ENCODE measurements at places on chromosomes 1 and 21.

DNA sequence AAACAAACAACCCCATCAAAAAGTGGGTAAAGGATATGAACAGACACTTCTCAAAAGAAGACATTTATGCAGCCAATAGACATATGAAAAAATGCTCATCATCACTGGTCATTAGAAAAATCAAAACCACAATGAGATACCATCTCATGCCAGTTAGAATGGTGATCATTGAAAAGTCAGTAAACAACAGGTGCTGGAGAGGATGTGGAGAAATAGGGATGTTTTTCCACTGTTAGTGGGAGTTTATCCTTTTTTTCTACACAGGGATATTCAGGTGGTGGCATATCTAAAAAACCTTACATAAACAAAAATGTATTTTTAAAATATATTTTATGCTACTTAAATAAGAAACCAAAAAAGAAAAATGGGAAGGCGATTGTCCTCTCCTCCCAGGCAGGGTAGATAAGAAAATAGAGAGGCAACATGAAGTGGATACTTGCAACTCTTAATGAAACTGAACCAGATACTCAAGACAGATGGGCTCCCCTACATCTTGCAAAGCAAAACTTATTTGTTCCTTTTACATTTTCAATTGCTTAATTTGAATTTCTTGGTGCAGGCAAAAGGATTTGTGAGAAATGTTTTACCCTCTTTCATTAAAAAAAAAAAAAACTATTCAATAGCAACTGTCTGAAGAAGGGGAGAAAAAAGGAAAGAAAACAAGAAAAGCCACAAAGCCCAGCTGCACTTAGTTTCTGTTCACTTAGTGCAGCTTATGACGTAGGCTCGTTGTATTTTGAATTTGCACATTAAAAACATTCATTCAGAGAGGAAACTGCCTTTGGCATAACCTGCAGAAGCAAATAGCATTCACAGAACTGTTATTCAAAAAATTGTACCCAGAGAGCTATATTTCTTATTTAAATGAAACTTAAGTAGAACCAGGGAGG lies 36.9 kb upstream of the RGS1 start:
- DNase-seq: no peak

GRCh38 chr1:181479137-181479745 lies 4.1 kb upstream of the CACNA1E start:
- peak; percentile 71 for DNase-seq

DNA sequence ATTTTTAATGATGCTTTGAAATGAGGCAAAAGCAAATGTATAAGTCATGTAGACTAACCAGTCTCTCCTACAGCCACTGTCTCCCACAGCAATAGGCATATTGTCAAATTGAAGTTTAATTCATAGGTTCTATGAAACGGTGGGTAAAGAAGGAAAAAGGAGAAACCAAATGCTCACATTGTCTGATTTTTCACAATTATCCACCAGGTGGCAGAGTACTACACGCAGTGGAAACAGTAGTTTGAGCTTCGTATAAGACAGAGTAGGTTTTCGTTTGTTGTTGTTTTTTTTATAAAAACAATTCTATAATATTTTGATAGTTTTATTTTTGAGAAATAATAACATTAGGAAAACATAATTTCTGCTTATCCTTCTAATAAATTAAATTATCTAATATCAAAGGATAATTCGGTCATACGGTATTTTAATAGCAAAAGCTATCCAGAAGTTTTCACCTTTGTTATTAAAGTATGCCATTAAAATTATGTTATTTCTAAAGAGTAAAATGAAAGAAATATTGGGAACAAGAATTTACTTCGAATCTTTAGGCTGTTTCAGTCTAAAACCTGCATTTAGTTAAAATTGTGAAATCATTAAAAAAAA lies 39.1 kb downstream of the TYW3 start:
- DNase-seq: peak; percentile 57

- no peak for DNase-seq
Observed at GRCh38 chr1:99503276-99503747, 142.6 kb upstream of the PALMD start.

GRCh38 chr21:43818685-43819084 lies 29.3 kb downstream of the RRP1 start:
- no peak for DNase-seq

DNA sequence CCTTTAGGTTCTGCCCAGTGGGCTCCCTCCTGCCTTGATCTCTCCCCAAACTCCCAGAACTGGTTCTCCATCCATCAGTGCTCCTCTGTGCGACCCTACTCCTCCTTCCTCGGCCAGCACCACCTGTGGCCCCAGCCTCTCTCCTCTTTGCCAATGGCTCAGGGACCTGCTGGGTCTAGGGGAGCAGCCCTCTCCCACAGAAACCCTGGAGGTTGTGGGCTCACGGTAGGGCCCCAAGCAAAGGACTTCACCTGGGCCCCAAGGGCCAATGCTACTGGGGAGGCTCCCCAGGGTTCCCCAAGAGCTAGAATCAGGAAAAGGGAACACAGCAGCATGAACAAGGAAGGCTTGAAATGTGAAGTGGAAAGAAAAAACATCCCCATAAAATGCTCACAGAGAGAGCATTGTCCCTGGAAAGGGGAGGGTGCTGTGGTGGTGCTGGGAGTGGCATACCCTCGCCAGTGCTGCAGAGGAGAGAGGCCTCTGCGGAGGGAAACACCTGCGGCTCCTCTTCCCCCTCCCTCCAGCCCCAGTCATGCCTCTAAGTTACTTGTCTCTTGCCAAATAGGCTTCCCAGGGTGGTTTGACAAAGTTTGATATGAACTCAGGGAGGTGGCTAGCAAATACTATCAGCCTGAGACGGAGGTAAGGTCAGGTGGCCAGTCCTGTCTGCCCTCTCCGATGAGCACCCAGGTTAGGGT lies 2.5 kb downstream of the TMEM63A start:
- no peak for DNase-seq

DNA sequence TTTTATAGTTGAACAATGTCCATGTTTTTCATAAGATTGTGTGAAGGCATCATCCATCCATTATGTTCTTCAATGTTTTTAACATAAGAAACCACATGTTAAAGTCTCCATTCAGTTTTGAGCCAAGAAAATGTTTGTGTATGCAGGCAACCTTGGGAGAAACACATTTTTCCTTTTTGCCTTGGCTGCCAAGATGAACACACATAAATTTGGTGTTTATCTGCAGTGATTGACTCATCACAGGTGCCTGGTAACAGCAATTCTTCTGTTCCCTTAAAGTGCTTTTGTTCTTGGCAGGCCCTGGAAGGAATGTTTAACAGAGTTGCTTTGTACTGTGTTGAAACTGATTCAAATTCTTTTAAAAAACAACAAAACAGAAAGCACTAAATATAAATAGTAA lies 709.9 kb upstream of the ADGRL4 start:
- DNase-seq: no peak
